ENCODE measurements at places on chromosomes 12 and 14.

- DNase-seq = no peak
Observed at GRCh38 chr14:75521415-75522199, 662 bp upstream of the BATF start.

- no peak for DNase-seq
Observed at GRCh38 chr14:68585690-68586089, 207.2 kb downstream of the ZFP36L1 start.

DNA sequence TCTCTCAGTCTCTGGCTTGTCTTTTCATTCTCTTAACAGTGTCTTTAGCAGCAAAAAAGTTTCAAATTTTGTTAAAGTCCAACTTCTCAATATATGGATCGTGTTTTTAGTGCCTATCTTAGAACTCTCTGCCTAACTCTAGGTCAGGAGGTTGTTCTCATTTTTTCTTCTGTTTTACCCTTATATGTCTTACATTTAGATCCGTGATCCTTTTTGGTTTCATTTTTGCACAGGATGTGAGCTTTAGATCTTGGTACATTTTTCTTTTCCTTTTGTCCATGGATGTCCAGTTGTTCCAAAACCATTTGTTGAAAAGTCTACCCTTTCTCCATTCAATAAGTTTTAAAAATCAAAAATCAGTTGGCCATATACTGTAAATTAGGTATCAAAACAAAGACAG, 6.8 kb downstream of the VRK1 start:
- no peak for DNase-seq

DNA sequence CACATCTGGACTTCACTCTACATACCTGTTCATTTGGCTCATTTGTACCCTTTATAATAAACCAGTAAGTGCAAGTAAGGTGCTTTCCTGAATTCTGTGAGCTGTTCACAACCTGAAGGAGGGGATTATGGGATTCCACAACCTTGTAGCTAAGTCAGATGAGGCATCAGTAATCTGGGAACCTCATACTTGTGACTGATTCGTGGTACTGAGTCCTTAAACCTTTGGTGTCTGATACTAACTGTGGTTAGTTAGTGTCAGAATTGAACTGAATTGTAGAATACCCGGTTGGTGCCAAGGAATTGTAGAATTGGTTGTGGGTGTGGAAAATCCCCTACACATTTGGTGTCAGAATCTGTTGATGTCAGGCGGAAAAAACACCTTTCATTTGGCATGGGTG, 83.4 kb downstream of the TMX1 start:
- DNase-seq = no peak

DNA sequence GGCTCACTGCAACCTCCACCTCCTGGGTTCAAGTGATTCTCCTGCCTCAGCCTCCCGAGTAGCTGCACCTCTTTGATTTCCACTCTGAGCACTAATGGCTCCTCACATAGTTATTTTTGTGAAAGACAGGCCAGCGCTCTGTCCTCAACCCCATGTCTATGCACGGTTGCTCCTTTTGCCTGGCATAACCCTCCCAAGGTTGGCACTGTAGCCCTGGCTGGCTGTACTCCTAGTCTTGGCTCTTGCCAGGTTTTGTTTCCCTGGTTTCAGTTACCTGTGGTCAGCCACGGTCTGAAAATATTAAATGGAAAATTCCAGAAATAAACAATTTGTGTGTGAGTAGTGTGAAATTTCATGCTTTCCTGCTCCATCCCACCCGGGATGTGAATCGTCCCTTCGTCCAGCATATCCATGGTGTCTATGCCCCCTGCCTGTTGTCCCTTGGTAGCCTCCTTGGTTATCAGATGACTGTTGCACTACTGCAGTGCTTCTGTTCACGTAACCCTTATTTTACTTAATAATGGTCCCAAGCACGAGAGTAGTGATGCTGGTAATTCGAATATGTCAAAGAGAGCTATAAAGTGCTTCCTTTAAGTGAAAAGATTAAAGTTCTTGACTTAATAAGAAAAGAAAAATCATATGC, 12.3 kb upstream of the DCD start:
- DNase-seq = no peak

GRCh38 chr14:76812422-76813383, at the start of gene ANGEL1:
Gene ANGEL1 (minus strand): TSS chr14:76812882. CDS start chr14:76812827, 55 bp downstream.
- DNase-seq = peak; percentile 93

GRCh38 chr12:5915511-5915910, 29.5 kb downstream of the ANO2 start:
- DNase-seq = no peak

DNA sequence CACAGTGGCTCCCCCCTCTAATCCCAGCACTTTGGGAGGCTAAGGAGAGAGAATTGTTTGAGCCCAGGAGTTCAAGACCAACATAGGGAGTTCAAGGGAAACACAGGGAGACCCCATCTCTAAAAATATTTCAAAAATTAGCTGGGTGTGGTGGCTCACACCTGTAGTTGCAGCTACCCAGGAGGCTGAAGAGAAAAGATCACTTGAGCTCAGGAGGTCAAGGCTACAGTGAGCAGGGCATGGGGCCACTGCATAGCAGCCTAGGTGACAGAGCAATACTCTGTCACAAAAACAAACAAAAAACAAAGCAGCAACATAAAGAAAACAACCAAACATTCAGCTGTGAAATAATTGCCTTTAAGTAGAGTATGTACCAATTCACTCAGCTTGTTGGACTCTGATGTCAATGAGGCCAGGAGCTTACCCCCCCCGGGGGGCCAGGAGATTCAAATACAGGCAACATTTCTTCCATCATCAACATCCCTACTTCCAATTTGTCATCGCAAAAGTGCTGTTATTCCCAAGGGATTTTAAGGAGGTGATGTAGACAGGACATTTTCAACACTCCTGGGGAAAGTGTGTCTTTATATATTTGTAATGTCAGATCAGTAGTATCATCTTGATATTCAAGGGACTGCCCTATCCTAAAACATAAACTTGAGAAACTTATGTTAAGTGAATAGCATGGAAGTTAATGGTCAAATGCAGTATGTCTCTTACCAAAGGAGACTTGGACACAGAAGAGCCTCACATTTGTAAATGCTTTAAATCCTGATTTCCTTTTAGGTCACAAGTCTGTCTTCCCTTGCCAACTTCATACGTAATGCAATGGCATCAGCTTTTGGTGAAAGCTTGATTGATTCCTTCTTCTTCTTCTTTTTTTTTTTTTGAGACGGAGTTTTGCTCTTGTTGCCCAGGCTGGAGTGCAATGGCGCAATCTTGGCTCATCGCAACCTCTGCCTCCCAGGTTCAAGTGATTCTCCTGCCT, 40.6 kb upstream of the AEBP2 start:
- no peak for DNase-seq

DNA sequence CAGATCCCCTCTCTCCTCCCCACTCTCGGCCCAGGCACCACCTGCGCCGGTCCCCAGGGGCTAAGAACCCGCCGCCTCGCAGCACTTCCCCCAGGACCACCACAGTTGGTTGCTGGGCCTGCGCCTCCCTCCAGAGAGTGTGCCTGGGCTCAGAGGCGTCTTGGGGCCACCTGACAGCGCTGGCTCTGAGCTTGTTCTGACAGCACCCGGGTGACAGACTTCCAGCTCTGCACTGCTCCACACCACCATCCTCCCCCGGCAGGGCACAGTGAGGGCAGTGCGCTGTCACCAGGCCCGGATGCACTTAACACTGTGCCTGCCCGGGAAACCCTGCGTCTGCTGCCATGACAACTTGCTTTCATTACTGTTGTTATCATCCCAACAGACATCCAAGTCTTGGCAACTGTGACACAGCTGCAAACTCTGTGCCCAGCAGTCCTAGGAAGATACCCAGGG, 6.6 kb downstream of the BRF1 start:
- no peak for DNase-seq

- no peak for DNase-seq
Observed at GRCh38 chr14:77180726-77181602, 634 bp upstream of the TMEM63C start.

GRCh38 chr12:89369166-89369565, 16.9 kb upstream of the DUSP6 start:
- no peak for DNase-seq

- DNase-seq = no peak
Observed at GRCh38 chr12:40324261-40324660, 99.5 kb downstream of the LRRK2 start.

GRCh38 chr12:593396-594270, 69.6 kb downstream of the NINJ2 start:
- DNase-seq = no peak

DNA sequence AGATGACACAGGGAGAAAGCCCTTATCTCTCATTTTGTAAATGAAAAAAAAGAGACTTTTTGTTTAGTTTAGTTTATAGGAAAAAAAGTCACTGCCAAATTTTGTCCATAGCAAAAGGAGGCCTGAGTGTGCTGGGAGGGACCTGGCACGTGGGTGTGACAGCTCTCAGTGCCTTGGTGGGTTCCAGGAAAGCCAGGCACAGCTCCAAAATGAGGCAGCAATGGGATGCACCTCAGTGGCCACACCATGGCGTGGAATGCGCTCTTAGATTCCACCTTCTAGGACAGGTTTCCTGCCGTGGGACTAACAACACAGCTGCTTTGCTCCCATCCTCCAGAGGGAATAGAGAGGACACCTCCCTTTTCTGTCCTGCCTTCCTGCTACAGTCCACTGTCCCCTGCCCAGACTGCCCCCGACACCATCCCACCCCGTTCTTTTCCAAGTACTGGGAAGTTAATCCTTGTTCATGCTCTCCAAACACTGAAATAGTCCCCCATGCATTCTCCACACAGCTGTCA, 207.6 kb downstream of the EMP1 start:
- DNase-seq = no peak

DNA sequence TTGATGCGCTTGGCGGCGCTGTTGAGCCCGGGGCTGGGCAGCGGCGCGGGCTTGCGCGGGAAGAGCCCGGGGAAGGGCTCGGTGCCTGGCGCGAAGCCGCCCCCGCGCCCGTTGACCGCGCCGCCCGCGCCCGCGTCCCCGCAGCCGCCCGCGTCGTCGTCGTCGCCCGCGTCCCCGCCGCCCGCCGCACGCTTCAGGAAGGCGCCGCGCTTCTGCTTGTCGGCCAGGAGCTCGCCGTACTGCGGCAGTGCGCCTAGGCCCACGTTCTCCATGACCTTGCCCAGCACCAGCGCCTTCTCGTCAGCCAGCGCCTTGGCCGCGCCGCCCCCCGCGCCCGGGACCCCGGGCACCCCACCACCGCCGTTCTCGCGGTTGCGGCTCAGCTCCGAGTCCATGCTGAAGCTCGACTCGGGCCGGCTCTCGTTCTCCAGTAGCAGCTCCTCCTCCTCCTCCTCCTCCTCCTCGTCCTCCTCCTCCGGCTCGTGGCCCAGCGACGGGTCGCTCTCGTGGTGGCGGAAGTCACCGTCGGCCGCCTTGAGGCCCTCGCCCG, 97.2 kb downstream of the BCL11B start:
- no peak for DNase-seq

GRCh38 chr12:107485731-107486130, 199.9 kb upstream of the PWP1 start:
- no peak for DNase-seq

GRCh38 chr14:69651664-69652063, 40.3 kb downstream of the SUSD6 start:
- DNase-seq = no peak

DNA sequence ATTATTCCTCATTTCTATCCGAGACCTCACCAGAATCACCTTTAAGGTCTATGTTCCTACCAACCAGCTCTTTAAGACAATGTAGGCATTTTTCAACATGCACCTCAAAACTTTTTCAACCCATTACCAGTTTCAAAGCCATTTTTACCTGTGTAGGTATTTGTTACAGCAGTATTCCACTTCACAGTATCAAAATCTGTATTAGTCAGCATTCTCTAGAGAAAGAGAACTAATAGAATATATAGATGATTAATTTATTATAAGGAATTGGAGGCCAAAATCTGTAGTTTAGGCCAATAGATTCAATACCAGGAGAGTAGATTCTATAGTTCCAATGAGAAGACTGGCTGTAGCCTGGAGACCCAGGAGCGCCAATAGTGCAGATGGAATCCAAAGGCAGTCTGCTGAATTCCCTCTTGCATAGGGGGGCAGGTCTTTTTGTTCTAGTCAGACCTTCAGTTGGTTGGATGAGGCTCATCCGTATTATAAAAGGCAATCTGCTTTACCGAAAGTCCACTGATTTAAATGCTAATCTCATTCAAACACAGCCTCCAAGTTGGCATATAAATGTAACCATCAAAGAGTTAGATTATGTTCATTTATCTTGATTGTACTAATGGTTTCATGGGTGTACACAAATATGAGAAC, 151.6 kb upstream of the SYT1 start:
- no peak for DNase-seq

DNA sequence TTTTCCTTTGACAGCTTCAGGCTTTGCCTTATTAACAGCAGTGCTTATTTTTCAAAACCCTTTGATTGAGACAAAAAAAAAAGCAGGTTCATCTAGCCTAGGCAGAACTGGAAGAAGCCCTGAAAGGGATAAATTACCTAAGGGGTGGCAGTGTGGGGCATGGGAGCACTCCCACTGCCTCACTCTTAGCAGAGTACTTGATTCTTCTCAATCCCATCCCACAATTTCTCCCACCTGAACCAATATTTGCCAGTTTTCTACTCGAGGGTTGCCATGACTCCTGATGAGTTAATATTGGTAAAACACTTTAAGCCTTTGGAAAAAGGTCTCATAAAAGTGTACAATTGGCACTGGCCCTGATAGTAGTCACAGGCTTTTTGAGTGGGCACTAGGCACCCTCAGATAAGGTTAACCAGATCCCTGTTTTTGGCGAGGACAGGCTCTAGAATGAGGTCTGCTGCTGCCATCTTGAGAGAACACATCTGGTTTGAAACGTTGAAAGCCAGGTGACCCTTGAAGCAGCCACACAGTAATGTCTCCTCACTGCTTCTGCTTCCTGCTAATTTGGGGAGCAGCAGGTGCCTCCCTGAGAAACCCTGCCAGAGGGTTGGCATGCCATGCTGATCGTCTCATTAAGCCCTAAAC, 320.0 kb downstream of the RAD51B start:
- no peak for DNase-seq

DNA sequence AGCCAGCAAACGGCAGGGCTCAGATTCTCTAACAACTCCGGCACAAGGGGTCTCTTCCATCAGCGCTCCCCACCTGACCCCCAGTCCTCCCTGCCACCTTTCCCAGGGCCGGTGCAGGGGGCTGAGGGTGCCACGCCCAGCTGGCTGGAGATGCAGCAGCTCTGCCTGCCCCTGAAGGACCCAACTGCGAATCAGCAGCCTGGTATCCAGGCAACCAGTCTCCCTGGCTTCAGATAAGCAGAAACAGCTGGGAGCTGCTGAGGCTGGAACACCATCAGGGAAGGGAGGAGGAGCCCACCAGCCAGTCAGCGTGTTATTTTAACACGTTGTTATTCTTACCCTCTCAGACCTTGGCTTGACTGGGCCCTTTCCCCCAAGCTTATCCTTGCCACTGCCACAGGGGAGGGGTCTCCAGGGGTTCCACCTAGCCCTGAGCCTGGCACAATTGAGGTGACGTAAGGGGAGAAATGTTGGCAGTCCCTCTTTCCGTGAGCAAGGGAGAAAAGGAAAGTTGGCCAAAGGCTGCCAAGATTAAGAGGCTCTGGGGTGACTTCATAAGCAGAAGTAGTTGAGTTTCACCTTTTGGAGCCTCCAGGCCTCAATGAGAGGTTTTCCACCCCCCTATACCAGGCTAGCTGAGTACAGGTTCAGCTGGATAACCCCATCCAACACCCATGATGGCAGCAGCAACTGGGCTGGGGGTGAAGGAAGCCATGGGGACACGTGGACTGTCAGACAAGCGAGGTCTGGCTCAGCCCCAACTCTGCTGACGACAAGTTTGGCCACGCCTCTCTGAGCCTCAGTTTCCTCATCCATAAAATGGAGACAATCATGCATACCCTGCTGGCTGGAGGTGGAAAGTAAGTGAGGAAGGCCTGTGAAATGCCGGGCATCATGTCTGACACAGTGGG, 91.1 kb downstream of the IRF2BPL start:
- DNase-seq = no peak

- DNase-seq = no peak
Observed at GRCh38 chr12:20482491-20483054, 114.2 kb downstream of the PDE3A start.

GRCh38 chr12:52145228-52146088, 46.4 kb downstream of the KRT80 start:
- DNase-seq = no peak

Data from stimulated activated CD4-positive, alpha-beta T cell treated with anti-CD3 and anti-CD28 coated beads, Interleukin-1b, Interleukin-23, amount 100 ng/mL, for 24 hours (primary cell).